ENCODE measurements at places on chromosomes 3 and 15.

DNA sequence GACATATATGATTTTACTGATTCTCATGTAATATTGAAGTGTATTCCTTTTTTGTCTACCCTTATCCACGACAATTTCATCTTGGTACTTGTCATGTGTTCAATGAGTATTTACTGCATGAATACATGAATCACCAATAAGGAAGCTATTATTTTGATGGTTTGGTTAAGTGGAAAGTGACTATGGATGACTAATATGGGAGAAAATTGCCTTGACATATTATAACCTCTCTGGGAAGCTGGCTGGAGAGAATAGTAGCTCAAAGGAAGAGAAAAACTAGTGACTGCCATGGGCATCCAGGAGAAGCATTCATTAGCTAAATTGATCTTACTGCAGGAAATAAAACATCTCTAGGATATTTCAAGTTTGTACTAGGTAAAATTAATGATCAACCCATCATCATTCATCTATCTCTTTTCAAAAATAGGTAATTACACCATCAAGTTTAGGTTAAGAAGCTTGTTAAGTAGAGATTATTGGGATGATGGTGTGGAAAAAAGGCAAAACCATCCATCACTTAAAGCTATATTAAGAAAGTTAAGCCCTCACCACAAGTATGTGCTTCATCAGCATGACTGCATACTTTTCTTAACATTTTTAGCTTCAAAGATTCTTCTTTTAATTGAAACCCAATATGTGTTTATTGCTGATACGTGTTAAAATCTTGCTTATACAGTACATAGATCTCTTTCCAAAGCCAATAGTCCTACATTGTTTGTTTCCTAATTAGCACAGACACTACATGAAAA lies 455.2 kb upstream of the ARPP21 start:
- DNase-seq = no peak

- no peak for DNase-seq
Observed at GRCh38 chr3:124965413-124965812, 30.9 kb upstream of the MUC13 start.

DNA sequence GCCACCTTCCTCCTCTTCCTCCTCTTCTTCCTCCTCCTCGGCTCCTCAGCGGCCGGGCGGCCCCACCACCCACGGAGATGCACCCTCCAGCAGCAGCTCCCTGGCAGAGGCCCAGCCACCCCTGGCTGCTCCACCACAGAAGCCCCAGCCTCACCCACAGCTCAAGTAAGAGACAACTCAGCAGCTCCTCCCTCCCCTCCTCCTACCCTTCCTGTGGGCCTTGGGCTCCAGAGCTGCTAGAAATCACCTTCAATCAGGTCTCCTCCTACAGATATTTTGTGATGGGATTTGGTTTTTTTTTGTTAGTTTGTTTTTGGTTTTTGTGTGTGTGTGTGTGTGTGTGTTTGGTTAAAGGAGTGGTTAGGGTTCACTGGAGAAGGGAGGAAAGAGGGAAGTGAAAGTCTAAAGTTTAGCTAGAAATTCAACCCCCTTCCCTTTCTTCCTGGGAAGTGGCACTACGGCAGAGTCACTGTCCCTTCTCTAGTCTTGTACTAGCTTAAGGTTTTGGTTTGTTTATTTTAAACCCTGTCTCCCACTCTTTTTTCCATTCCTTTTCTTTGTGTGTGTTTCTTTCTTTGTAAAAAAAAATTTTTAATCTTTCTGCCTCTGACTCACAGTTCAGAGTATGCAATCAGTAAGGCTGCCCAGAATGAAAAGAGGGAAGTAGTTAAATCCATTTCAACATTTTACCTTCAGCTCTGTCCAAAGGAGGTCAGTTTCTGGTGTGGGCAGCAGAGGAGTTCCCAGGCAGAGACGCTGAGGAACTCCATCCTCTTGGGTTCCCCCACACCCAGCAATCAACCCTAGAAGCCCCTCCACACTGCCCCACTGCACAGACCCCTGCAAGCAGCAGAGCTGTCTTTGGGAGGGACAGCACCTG lies 29.0 kb upstream of the TIMP4 start:
- DNase-seq = no peak

DNA sequence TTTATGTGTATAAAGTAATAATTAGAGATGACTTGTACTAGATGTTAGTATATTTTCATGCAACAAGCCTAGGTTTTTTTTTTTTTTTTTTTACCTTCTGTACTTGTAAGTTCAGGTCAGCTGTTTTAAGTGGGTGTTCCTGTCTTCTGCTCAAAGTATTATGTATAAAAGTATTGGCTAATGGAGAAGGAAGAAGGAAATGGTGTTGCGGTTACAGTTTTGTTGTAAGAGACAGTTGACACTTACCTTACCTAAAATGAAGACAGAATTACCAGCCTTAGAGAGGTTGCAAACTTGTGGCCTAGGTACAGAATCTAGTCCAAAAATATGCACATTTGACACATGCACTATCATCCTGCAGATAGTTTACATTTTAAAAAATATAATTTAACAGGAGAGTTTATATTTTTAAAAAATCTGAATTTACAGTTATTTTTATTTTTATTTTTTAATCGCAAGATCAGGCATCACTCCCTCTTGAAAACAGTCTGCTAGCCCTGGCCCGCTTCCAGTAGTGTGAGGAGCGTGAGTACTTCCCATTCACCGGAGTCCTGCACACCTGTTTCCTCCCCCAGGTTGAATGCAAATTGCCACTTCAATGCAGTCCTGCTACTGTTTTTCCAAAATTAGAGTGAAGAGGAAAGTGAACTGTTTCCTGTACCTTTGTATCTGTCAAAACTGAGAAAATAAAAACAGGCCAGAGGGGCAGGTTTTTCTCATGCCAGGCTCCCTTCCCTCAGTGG lies 224.3 kb upstream of the SOX2 start:
- DNase-seq = no peak

DNA sequence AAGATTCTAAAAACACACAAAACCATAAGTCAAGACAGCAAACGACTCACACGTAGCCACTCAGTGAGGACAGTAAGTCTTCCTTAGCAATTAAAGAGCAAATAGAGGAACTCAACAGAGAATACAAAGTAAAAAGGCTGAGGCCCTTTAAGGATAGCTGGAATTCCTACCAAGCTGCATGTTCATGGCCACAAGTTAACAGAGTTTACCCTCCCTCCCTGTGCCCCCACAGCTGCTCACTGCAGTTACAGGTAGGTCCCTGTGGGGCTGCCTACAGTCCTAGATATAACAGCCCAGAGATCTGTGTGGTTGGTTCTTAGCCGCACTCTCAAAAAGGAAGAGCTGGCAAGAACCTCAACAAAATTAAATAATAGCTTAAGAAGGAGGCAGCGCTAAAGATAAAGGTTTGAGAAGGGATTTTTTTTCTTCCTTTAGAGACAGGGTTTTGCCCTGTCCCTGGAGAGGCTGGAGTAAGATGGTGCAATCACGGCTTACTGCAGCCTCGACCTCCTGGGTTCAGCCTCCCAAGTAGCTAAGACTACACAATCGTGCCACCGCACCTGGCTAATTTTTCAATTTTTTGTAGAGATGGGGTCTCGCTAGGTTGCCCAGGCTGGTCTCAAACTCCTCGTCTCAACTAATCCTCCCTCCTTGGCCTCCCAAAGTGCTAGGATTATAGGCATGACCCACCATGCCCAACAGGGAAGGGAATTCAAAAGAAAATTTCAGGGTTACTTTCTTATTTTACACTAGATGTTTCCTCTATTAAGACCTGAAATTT lies 19.3 kb downstream of the SFMBT1 start:
- DNase-seq = no peak

DNA sequence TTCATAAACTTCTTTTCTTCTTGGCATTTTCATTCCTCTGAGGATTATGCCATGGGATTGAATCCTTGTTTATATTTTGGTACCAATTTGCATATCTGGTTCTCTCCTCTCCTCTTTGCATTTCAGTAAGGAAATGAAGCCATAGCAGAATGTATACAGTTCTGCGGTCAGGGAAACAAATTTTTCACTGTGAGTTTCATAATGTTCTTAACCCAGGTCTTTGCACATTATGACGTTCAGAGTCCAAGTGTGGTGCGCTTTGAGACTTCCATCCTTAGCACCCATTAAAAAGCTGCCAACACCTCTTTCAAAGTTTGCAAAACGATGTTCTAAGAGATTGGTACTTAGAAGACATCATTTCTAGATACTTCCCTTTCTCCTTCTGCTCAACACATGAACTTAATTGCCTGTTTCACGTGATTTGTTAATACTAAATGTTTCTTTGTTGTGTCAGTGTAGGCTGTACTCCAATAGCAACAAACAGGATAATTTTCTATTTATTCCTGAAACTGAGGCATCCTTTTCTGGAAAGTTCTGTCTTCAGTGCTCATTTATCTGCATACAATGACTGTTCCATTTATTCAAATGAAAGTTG lies 953.1 kb upstream of the NR2F2 start:
- DNase-seq = no peak

GRCh38 chr3:194998417-194998816 lies 272.5 kb downstream of the XXYLT1 start:
- peak; percentile 17 for DNase-seq

- DNase-seq = no peak
Observed at GRCh38 chr15:76974456-76975036, 20.4 kb upstream of the PSTPIP1 start.

- peak; percentile 71 for DNase-seq
Observed at GRCh38 chr15:93485438-93486327, 396.7 kb upstream of the RGMA start.

DNA sequence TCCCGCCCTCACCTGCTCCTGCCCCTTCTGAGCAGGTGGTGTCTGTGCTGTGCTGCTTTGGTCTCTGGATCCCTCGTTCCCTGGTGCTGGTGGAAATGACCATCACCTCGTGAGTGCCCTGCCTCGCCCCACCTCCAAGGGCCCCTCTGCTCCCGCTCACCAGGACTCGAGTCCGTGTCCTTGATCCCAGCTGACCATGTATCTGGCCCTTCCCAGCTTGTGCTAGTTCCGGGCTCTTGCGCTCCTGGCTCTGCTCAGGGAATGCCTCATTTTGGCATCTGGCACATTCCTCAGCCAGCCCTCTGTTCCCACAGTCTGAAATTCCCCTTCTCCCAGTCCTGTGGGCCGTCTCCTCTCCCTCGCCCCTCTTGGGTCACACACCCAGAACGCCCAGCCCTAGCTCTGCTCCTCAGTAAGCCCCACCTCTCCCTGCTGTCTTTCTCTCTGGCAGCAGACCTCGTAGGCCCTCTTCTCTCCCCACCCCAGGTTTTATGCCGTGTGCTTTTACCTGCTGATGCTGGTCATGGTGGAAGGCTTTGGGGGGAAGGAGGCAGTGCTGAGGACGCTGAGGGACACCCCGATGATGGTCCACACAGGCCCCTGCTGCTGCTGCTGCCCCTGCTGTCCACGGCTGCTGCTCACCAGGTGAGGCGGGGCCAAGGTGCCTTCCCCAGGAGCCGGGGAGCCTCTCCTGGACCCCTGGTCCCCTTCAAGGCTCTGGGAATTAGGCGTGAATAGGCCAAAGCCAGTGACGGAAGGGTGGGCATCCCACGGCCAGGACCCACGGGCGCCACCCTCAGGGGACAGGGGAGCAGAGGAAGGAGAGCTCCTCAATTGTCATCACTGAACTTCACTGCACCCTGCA lies 11.5 kb downstream of the SLC51A start:
- no peak for DNase-seq

DNA sequence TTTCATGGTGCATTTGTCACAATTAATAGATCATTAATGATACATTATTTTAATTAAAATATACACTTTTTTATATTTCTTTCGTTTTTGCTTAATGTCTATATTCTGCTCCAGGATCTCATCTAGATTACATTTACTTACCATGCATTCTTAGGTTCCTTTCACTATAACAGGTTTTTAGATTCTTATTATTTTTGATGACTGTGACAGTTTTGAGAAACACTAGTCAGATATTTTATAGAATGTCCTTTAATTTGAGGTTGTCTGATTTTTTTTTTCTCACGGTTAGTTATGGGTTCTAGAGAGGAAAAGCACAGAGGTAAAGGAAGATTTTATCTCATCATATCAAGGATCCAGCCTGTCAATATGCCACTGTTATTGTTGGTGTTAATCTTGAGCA lies 595.8 kb upstream of the BCHE start:
- DNase-seq = no peak

- DNase-seq = no peak
Observed at GRCh38 chr3:5278666-5279065, 91.2 kb downstream of the EDEM1 start.

DNA sequence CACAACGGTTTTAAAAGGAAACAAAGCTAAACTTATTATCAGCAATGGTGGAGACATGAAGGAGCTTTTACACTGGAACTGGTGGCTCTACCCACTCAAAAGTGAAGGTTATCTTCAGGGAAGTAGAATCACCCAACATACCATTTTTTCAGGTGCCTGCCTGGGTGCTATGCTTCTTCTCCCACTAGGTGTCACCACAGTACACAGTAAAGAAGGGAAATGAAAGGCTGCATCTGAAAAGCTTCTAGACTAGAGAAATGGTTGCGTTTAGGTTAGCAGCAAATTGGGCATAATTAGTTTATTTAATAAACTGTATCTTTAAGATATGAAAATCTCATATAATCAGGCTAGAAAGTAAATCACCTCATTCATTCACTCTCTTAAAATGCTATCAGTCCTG lies 47.0 kb upstream of the SELENOK start:
- no peak for DNase-seq

- DNase-seq = no peak
Observed at GRCh38 chr3:177960722-177961121, 575.5 kb upstream of the KCNMB2 start.

- DNase-seq = peak; percentile 81
Observed at GRCh38 chr15:92733934-92734521, 78.5 kb upstream of the FAM174B start.

DNA sequence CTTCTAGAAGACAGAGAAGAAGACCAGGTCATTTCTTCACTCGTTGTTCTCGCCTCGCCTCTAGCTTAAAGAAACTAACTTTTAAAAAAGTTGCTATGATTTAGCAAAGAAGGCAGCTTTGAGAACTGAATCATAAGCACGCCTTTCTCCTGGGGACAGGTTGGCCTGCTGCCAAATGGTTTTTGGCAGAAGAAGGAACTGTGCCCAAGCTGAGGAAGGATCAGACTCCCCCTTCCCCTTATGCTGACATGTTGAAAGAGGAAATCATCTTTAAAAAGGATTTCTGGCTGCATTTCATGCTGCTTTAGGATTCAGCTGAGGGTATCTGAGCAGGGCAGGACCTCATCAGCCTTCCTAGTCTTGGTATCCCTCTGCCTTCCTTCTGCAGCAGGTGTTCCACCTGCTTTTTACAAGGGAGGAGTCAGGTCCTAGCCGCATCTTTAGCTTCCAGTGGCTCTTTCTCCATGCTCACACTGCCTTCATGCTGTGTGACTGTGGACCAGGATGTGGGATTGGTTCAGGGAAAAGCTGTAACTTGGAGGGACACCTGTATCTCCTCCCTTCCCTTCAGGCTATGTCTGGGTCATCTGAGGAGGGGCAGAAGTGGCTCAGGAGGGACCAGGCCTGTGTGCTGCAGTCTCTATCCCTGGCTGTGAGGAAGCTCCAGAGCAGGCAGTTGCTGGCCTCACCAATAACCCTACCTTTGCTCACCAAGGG lies 34.1 kb upstream of the HACD2 start:
- DNase-seq = peak; percentile 64

DNA sequence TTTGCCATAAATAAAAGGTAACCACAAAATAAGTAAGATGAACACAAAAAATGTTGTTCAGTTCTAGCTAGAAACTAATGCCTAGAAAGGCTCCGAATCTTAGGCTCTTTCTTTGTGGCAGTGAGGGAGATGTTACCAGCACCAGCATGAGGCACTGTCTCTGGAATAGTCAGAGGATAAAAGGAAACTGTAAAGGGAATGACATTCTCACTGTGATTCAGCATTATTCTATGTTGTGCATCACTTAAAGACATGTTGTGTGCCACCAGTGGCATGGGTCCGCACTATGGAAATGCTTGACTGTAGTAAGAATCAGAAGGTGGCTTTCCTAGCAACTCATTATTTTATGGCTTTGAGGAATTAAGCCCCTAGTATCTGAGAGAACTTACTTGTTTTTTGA lies 70.8 kb downstream of the SEC22A start:
- DNase-seq = no peak

Data from right forelimb (tissue), 1 donor.